NCI-H446 (cell line): ENCODE measurements at places on chromosomes 3 and 15.

DNA sequence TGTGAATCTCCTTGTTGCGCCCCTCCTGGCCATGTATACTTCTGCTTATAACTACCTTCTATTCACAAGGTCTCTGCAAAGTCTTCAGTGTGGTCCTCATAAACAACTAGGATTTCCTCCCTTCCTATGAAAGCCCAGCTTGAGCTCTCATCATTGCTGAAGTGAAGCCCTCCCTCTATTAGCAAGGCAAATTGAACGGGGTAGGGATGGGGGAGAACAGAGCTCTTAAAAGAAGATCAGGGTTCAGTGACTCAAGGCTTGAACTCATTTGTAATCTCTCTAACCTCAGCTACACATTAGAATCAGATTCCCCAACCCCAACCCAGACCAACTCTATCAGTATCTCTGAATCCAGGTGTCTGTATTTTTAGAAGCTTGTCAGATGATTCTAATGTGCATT is 88.3 kb upstream of the ST8SIA2 start:
- no peak for DNase-seq

DNA sequence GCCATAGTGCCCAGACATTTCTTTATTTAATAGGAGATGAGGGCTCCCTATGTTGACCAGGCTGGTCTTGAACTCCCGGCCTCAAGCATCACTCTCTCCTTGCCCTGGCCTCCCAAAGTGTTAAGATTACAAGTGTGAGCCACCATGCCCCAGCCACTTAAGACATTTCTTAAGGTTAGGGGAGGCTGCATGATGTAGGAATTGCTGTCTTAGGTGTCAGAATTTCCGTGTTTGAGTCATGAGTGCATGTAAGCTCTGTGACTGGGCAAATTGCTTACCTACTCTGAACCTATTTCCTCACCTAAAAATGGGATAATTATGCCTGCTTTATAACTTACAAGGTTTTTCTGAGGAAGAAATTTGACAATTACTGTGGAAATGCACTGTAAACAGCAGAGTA is 34.2 kb upstream of the SIAH2 start:
- no peak for DNase-seq

GRCh38 chr3:114336122-114336697 is 42.4 kb downstream of the TIGIT start:
- DNase-seq: no peak

- DNase-seq: no peak
Measured at GRCh38 chr3:95407709-95408463, 1345.0 kb downstream of the NSUN3 start.

DNA sequence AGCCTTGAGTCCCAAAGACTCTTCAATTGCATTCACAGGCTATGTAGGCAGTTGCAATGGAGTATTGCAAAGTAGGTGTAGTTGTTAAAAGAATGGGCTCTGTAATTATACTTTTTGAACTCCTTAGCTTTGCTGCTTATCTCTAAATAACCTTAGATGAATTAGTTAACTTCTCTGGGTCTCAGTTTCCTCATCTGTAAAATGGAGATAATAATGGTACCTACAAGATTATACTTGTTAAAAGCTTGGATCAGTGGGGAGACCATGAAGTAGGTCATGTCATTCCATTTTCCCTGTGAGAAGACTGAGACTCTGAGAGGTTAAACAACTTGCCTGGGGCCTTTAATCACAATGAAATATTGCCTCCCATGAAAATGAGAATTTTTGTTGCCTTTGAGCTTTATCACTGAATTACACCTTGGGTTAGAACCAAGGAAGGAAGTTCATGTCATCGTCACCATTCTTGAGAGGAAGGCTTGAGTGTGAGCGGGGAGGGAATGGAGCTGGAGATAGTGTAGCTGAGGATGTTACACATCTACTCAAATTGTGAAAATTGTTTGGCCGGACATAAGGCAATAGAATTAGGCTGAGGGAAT is 38.1 kb downstream of the CTDSPL start:
- DNase-seq: no peak

DNA sequence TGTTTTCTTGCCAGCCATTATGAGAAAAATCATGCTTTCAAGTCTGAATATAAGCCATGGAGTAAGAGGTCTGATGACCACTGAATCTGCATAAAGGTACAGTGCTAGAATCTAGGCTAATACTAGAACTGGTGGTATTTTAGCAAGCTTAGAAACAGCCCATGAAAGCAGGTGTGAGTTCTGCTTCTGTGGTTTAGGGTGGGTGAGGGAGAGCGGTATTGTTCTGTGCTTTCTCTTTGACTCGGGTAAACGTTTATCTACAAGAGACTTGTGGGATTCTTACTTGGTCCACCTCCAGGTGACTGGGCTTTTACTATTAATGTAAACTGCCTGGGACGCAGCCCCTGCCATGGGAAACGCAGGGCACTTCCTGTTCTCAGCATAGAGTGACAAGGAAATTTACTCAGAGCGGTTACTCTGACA is 55.2 kb downstream of the PGPEP1L start:
- no peak for DNase-seq
